ENCODE measurements at places on chromosomes 16 and 17. TPM values are rescaled to one million over a fixed set of nuclear protein-coding genes. Genes with fewer than 3 reads are reported as not detected.

Gene SYNRG
- total RNA-seq = 51.4 TPM

Gene PRR29
- 0.44 TPM for total RNA-seq

Gene LLGL2
- total RNA-seq = 7.1 TPM

Gene GAST
- total RNA-seq = not detected

Gene TNK1
- 4.9 TPM for total RNA-seq

Gene CCL4L2
- 48.4 TPM for total RNA-seq

Gene CHMP1A
- total RNA-seq = 85.7 TPM

Gene CCL2
- total RNA-seq = 0.65 TPM

Gene MFAP4
- not detected for total RNA-seq

Gene SKAP1
- total RNA-seq = 48.7 TPM

Gene ST6GALNAC2
- total RNA-seq = not detected

Gene ASPA
- not detected for total RNA-seq

Gene TMEM235
- total RNA-seq = not detected

Gene WNK4
- 0.29 TPM for total RNA-seq

Gene PRR11
- 29.4 TPM for total RNA-seq

Gene GLP2R
- total RNA-seq = not detected

Gene ABCC11
- not detected for total RNA-seq

Gene CDH13
- not detected for total RNA-seq

Gene C17orf67
- 3.1 TPM for total RNA-seq

Gene TNS4
- 15.5 TPM for total RNA-seq

Gene JPT2
- total RNA-seq = 106 TPM

Gene CYBA
- total RNA-seq = 218 TPM

Gene CACNG5
- not detected for total RNA-seq

Gene KRTAP17-1
- not detected for total RNA-seq
